Mesothelial cell of epicardium (in vitro differentiated cells): ENCODE measurements at places on chromosomes 7 and 10. TPM values are rescaled to one million over a fixed set of nuclear protein-coding genes. Genes with fewer than 3 reads are reported as not detected.
A peak's percentile ranks its signal among the peaks of the same experiment; 100 is the strongest.

Gene LIPF
- not detected in 3 replicates for total RNA-seq

Gene ENO4
- total RNA-seq: 0.97 to 2.6 TPM (median 1.9 TPM) in 3 replicates

Gene CYP2C19
- not detected in 3 replicates for total RNA-seq

Gene PRF1
- 0.13 to 0.20 TPM in 2 of 3 replicates, not detected in the other for total RNA-seq

Gene HYAL4
- total RNA-seq: not detected in 3 replicates

Gene GRM3
- total RNA-seq: not detected in 3 replicates

Gene PAPSS2
- total RNA-seq: 13.2 to 16.9 TPM (median 13.7 TPM) in 3 replicates

Gene RASSF4
- total RNA-seq: 15.4 to 16.6 TPM (median 16.3 TPM) in 3 replicates

Gene IL2RA
- not detected in 3 replicates for total RNA-seq

Gene SPDYE6
- total RNA-seq: not detected in 3 replicates

- DNase-seq: no peak
- H3K27ac ChIP-seq: no peak overlapping the region
- H3K4me1 ChIP-seq: peaks cover 18% of the 10 kb centered on the region
- no peaks in the 10 kb centered on the region for H3K36me3 ChIP-seq
- no peaks in the 10 kb centered on the region for H3K27me3 ChIP-seq
These were observed 238.1 kb downstream of the REEP3 start for GRCh38 chr10:63759335-63759734.

- no peaks in the 10 kb centered on the region for H3K27me3 ChIP-seq
- H3K4me3 ChIP-seq: no peak overlapping the region
- H3K36me3 ChIP-seq: no peaks in the 10 kb centered on the region
- no peak for DNase-seq
These were observed 29.6 kb downstream of the ABCB4 start for GRCh38 chr7:87445897-87446296.

GRCh38 chr7:127208860-127209259 is 43.9 kb downstream of the GRM8 start:
- H3K4me1 ChIP-seq: no peaks in the 10 kb centered on the region
- no peaks in the 10 kb centered on the region for H3K36me3 ChIP-seq
- H3K27me3 ChIP-seq: peaks cover 9% of the 10 kb centered on the region

DNA sequence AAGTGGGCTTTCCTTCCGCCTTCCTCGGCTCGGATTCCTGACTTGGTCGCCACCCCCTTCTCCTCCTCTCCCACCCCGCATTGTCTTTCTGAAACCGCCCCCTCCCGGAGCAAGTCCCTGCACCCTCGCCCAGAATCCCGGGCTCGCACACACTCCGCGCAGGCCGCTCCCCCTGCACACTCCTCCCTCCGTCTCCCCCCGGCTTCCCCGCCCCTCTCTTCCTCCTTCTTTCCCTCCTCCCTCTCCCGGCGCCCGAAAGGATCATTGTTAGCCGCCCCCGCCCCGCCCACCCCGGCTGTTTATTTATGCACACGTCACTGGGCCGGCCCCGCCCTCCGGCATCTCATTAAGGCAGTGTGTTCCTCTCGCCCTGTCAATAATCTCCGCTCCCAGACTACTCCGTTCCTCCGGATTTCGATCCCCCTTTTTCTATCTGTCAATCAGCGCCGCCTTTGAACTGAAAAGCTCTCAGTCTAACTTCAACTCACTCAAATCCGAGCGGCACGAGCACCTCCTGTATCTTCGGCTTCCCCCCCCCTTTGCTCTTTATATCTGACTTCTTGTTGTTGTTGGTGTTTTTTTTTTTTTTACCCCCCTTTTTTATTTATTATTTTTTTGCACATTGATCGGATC is at the start of gene TCF7L2:
TCF7L2 (plus strand) TSS at position 373 of the 633 bp plus-strand sequence. CDS start 510 bp downstream, outside the sequence.
- DNase-seq: peak; percentile 92
- peaks cover 42% of the 10 kb centered on the region for H3K4me1 ChIP-seq
- peak within 1 kb of the TSS; percentile 99 for H3K27ac ChIP-seq
- H3K4me3 ChIP-seq: peak within 1 kb of the TSS; percentile 98
- no peaks in the 10 kb centered on the region for H3K27me3 ChIP-seq
- no peaks in the 10 kb centered on the region for H3K36me3 ChIP-seq

DNA sequence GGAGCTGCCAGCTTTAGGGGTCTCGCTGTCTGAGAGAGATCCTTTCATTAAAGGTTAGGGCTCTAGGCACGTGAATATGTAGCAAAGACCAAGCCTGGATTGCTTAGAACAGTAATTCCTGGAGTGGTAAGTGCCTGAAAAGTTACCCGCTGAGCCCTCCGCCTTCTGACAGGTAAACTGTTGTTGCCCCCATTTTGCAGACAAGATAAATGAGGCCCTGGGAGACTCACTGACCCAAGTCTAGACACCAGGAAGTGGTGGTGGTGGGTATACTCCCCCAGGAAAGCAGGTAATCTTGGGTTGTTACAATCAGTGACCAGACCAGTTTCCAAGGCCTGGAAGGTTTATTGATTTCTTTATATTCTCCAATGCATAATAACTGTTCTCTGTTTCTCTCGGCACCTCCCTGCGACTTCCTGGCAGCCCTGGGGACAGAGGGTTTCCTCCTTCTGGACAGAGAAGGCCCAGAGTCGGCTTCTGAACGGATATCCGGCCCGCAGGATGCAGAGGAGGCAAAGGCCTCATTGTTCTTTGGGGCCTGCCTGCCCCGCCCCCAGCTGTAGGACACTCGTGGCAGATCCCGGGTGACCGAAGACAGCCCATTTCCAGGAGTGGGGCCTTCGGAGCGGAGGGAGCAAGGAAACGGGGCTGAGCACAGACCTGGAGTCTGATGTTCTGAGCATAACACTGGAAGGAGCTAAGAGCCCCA is 1.3 kb upstream of the GRK5 start:
- peaks cover 16% of the 10 kb centered on the region for H3K27me3 ChIP-seq
- peak overlapping the region; percentile 76 for H3K4me3 ChIP-seq
- peak overlapping the region; percentile 95 for H3K27ac ChIP-seq

DNA sequence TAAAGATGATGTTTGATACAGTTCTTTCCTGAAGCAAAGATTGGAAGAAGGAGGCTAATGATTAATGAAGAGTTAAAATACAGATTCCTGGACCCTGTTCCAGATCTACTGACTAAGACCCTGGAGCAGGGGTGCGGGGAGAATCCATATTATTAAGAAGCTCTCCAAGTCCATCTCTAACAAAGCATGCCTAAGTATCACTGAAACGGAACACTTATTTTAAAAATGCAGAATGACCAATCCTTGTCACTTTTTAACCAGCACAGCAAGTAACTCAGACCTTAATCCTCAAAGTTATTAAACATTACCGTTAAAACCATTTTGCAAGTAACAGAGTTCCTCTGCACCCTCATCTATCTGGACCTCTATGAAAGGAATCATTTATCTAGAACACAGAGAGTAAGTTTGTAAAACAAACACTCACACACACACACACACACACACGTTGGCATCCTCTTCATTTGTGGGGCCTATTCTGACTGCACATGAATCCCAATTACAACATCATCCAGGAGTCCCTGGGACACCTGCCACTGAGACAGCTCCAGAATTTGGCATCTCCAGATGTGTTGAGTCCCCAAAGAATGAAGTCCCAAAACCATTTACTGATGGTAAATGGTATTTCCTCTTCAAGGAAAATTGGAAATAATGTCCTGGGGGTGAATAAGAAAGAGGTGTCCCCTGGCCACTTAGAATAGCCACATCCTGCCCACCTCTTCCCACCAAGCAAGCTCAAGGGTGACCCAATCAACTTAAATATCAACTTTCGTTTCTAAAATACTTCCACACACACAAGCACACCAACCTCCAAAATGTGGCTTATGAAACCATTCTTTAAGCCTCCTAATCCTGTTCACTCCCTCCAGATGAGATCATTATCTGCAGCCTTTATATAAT is 117.5 kb downstream of the PARD3 start:
- H3K27ac ChIP-seq: peak overlapping the region; percentile 14
- peaks cover 13% of the 10 kb centered on the region for H3K36me3 ChIP-seq
- peaks cover 28% of the 10 kb centered on the region for H3K4me1 ChIP-seq

- no peak overlapping the region for H3K4me3 ChIP-seq
- peaks cover 4% of the 10 kb centered on the region for H3K36me3 ChIP-seq
- H3K27me3 ChIP-seq: no peaks in the 10 kb centered on the region
- DNase-seq: no peak
- H3K27ac ChIP-seq: peak overlapping the region; percentile 53
- peaks cover 14% of the 10 kb centered on the region for H3K4me1 ChIP-seq
These were observed 23.3 kb downstream of the PODXL start for GRCh38 chr7:131533151-131533559.

DNA sequence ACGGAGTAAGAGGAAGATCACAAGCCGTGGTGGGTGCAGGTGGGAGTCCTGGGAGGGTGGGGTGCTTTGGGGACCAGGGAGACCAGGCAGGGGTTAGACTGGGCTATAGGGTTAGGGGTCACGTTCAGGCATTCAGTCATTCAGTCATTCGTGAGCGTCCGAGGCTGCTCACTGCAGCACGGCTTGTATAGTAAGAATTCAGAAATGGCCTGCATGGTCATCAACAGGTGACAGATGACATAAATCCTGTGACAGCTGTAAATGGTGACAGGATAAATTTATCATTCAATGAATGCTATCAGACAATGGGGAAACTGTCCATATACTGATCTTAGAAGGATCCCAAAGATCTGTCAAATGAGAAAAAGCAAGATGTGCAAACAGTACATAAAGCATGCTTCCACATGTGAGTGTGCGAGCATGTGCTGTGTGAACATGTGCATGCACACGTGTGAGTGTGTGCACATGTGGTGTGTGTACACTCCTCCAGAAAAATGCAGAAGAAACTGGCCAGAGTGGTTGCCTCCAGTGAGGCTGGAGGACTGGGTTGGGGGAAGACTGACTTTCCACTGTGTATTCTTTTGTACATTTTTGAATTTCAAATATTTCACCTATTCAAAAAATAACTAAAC is 32.0 kb upstream of the SMARCD3 start:
- no peaks in the 10 kb centered on the region for H3K36me3 ChIP-seq
- peaks cover 50% of the 10 kb centered on the region for H3K27me3 ChIP-seq
- no peak overlapping the region for H3K4me3 ChIP-seq
- no peak for DNase-seq
- H3K27ac ChIP-seq: no peak overlapping the region
- peaks cover 13% of the 10 kb centered on the region for H3K4me1 ChIP-seq

DNA sequence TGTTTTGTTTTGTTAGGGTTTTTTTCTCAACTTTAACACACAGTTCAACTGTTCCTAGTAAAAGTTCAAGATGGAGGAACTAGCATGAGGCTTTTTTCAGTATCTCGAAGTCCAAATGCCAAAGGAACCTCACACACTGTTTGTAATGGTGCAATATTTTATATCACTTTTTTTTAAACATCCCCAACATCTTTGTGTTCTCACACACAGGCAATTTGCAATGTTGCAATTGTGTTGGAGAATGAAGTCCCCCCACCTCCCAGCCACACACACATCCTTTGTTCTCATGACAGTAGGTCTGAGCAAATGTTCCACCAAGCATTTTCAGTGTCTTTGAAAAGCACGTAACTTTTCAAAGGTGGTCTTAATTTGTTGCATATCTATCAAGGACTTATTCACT is 120.9 kb downstream of the TWIST1 start:
- peaks cover 10% of the 10 kb centered on the region for H3K36me3 ChIP-seq
- no peak overlapping the region for H3K27ac ChIP-seq
- no peaks in the 10 kb centered on the region for H3K27me3 ChIP-seq
- H3K4me3 ChIP-seq: no peak overlapping the region

GRCh38 chr7:4774658-4775249 is 669 bp upstream of the AP5Z1 start:
- no peak for DNase-seq
- peaks cover 34% of the 10 kb centered on the region for H3K4me1 ChIP-seq
- H3K36me3 ChIP-seq: no peaks in the 10 kb centered on the region
- no peaks in the 10 kb centered on the region for H3K27me3 ChIP-seq
- peak overlapping the region; percentile 99 for H3K4me3 ChIP-seq
- H3K27ac ChIP-seq: peak overlapping the region; percentile 99

DNA sequence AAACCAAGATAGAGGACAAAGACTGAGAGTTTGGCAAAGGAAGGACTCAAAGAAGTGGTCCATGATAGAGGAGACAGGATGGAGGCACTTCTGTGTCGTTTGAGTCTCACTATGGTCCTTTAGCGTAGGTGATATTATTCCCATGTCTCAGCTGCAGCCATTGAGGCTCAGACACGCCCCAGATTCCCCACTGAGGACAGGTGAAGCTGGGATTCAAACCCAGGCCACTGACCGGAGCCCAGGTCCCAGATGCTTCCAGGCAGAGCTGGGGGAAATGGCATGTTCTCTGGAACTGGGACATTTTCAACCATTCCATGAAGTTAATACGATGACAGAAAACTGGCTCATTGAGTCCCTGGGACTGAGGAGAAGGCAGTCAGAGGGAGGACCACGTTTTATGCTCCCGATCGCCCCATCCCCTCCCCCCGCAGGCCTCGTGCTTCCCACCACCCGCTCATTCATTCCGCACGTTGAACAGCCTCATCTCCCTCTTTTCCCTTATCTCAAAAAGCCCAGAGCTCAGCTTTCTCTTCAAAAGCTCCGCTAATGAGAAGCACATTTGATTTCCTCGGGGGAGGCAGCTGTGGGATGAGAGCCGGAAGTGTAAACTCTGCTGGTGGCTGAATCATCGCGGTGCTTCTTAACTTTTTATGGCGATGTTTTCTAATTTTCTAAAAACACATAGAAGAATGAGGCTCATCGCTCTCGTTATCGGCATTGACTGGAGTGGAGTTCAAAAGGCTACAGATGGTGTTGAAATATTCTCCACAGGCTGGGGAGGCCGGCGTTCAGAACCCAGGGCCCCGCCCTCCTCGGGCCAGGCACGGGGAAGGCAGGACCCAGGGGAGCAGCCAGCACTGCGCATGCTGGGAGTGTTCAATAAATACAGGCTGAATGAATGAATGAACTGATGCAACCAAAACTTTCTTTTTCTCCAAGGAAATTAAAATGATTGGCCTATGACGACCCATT is 64.0 kb downstream of the OAT start:
- H3K27me3 ChIP-seq: peaks cover 4% of the 10 kb centered on the region
- peak; percentile 58 for DNase-seq
- H3K4me1 ChIP-seq: peaks cover 48% of the 10 kb centered on the region

GRCh38 chr10:72275351-72276012 is 1.8 kb downstream of the DDIT4 start:
- no peak for DNase-seq
- peaks cover 8% of the 10 kb centered on the region for H3K36me3 ChIP-seq
- H3K27ac ChIP-seq: peak overlapping the region; percentile 55
- H3K4me3 ChIP-seq: peak overlapping the region; percentile 93
- no peaks in the 10 kb centered on the region for H3K27me3 ChIP-seq

DNA sequence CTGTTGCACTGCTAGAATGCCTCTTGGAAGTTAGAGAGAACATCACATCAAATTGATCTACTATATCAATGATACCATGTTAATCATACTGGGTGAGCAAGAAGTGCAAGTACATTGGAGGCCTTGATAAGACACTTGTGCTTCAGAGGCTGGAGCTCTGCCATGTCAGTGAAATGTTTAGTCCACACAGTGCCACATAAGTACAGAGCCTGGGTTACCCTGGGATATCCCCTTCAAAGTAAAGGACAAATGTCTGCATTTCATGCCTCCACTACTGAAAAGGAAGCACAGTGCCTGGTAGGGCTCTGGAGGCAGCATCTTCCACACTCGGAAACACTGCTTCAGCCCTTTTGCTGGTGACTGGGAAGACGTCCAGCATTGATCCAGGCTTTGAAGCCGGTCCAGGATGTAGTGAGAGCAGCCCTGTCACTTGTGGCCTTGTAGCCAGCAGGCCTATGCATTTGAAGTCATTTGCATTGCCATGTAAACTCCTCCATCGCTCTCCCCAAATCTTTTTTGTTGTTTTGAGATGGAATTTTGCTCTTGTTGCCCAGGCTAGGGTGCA is 15.7 kb upstream of the STN1 start:
- no peak overlapping the region for H3K4me3 ChIP-seq
- H3K36me3 ChIP-seq: no peaks in the 10 kb centered on the region
- no peak overlapping the region for H3K27ac ChIP-seq
- DNase-seq: no peak

GRCh38 chr10:34599026-34599795 is 215.9 kb downstream of the PARD3 start:
- DNase-seq: no peak
- H3K4me1 ChIP-seq: peaks cover 20% of the 10 kb centered on the region
- H3K27ac ChIP-seq: peak overlapping the region; percentile 36
- H3K27me3 ChIP-seq: no peaks in the 10 kb centered on the region
- H3K36me3 ChIP-seq: no peaks in the 10 kb centered on the region
